Tracheal epithelial cell (primary cell): ENCODE measurements at places on chromosomes 2 and 18. TPM values are rescaled to one million over a fixed set of nuclear protein-coding genes. Genes with fewer than 3 reads are reported as not detected.

UBXN2A gene
- 13.0 and 13.5 TPM in 2 replicates for total RNA-seq

MDH1B gene
- total RNA-seq = 0.48 TPM in 1 of 2 replicates, not detected in the other

CRYBA2 gene
- total RNA-seq = not detected in 2 replicates

PTPN2 gene
- total RNA-seq = 35.4 and 42.0 TPM in 2 replicates

RABL2A gene
- 3.8 and 3.9 TPM in 2 replicates for total RNA-seq

DHRS9 gene
- total RNA-seq = 0.72 and 13.0 TPM in 2 replicates

CSRNP3 gene
- total RNA-seq = 0.43 and 0.48 TPM in 2 replicates

NOSTRIN gene
- 0.43 and 0.72 TPM in 2 replicates for total RNA-seq

C18orf54 gene
- 1.2 and 1.7 TPM in 2 replicates for total RNA-seq
